Activated CD8-positive, alpha-beta memory T cell treated with anti-CD3 and anti-CD28 coated beads for 1 hour (primary cell): ENCODE measurements at places on chromosomes 1 and 21.

DNA sequence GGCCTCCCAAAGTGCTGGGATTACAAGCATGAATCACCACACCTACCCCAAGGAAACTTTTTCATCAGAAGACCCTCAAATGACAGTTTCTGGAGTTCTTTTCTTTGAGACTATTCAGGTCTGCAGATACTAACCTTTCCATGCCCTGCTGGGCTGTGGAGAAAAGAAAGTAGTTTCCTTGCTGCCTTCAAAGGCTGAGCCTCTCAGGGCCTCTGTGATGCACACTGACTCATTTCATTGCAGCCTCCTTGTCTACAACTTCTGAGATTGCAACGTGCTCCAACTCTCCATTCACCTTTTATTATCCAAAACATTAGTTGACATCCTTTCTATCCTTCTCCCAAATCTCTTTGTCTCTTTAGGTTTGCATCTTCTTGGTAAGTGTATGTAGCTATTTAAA lies 8.8 kb upstream of the SAMSN1 start:
- DNase-seq: no peak

GRCh38 chr1:182890927-182891610 lies 51.9 kb downstream of the DHX9 start:
- DNase-seq: no peak

DNA sequence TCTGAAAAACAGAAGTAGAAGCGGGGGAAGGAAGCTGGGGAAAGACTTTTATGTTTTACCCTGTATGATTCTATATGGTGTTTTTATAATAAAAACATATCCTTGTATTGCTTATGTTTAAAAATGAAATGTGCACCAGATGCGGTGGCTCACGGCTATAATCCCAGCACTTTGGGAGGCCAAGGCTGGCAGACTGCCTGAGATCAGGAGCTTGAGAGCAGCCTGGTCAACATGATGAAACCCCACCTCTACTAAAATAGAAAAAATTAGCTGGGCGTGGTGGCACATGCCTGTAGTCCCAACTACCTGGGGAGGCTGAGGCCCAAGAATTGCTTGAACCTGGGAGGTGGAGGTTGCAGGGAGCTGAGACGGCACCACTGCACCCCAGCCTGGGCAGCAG lies 155.4 kb downstream of the SMYD3 start:
- DNase-seq: no peak

- peak; percentile 5 for DNase-seq
Measured at GRCh38 chr1:67429011-67429527, 1.1 kb downstream of the SERBP1 start.

GRCh38 chr1:12528021-12528852 lies 89.8 kb downstream of the DHRS3 start:
- no peak for DNase-seq
